ENCODE measurements at places on chromosomes 4 and X. TPM values are rescaled to one million over a fixed set of nuclear protein-coding genes. Genes with fewer than 3 reads are reported as not detected.

DNA sequence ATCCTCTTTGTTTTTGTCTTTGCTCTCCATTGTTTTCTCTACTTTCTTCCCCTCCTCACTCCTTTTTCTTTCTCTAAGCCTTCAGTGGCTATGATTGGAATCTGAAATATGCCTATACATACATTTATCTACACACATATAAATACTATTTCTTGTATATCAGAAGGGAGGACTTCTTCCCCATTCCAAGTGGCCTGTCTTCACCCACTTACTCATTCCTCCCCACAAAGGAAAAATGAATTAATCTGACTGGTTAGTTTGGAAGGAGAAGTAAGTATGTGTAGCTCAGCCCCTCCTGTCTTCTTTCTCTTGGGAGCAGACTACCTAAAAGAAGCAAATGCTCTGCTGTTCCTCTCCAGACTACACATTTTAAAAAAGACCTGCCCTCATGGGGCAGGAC, 17.7 kb downstream of the GUCY2F start:
- DNase-seq, result no peak

GRCh38 chrX:153969904-153970356, 1.7 kb downstream of the HCFC1 start:
- no peak for DNase-seq

DNA sequence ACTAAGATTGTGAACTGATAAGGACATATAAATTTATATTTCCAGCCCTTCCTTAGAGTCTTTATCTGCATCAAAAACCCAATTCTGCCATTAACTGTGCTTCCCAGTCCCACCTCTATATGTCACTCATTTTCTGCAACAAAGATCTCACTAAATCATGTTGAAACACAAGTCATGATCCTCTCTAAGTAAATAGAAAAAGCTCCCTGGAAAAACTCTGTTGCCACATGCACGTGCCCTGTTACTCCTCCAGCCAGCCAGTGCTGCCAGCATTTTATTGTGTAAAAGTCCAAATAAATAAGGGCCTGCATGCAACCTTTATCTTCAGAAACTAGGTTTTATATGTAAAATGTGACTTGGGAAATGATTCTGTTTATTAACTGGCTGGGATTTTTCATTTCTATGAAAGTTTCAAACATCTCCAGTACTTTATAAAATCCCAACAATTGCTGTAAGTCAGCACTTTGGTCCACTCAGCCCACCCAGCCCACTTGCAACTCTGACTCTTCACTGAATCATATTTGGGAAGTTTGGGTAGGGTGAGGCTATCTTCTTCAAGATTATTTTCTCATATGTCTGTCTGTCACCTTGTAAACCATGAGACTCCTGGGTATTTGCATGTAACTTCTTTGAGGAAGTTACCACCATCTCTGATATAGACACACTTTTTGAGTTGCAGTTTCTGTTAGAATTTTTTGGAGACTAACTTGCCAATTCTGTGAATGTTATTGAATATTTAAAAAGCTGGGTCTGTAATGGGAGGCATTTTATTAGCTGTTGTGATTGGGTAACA, 40.0 kb upstream of the SMARCA5 start:
- DNase-seq, result no peak

- DNase-seq, result no peak
These were observed 495.4 kb downstream of the PCDH19 start for GRCh38 chrX:99914635-99915034.

DNA sequence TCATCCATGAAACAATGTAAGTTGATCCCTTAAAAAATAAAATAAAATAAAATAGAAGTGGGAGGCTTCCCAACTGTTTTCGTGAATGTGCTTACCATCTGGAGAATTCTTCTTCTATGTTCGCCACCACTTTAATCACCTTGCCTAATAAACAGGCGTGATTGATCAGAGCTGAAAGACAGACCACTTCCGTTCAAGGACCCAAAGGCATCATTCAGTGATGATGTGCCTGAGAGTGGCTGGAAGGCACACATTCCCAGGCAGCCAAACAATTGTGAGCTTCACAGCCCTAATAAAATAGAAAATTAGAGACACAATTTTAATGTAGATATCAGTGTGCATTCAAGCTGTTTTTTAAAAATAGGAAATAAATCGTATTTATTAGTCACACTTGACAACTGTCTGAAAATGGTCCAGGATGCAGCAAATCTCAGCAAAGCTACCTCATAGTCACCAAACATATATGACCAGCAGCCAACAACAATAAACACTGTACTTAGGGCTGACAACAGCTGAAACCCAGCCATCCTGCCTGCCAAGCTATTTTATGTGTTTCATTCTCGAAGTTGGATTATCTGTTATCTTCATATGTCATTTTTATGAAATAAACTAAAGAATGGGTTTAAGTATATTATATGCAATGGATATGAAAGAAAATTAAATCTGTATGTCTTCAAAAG, 163.2 kb upstream of the FAM9B start:
- no peak for DNase-seq

Gene PABPC1L2B
- total RNA-seq, result not detected

Gene DMRTC1B
- total RNA-seq, result 0.36 TPM

Gene NLGN3
- 2.3 TPM for total RNA-seq

Gene PAGE2B
- not detected for total RNA-seq

DNA sequence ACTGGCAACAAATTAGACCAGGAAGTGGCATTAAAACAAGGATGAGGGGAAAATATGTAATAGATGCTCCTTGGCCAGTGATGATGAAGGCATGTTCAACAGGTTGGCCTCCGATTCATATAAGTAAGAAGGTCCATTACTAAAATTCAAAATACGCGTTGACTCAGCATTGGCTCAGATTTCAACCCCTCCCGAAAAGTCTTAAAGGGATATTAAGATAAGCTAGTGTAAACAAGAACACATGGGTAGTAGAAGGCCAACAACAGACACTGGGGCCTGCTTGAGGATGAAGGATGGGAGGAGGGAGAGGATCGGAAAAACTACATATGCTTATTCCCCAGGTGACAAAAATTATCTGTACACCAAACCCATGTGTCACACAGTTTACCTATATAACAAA, 19.1 kb upstream of the LAP3 start:
- no peak for DNase-seq

Gene EMCN
- total RNA-seq, result not detected

Gene MAGED4B
- 15.5 TPM for total RNA-seq

Measured in CD4-positive, alpha-beta memory T cell (primary cell).